ENCODE measurements at places on chromosomes 13 and 19.

DNA sequence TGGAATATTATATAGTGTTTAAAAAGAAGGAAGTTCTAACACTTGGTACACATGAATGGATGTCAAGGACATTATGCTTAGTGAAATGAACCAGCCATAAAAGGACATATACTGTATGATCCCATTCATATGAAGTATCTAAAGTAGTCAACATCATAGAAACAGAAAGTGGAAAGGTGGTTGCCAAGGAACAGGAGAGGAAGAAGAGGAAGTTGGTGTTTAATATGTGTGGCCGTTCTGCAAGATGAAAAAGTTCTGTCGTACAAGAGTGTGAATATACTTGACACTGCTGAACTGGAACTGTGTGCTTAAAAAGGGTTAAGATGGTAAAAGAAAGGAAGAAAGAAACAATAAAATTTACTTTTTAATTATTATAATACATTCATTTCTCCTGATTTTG is 33.1 kb upstream of the C1QTNF9 start:
- peak; percentile 52 for DNase-seq

DNA sequence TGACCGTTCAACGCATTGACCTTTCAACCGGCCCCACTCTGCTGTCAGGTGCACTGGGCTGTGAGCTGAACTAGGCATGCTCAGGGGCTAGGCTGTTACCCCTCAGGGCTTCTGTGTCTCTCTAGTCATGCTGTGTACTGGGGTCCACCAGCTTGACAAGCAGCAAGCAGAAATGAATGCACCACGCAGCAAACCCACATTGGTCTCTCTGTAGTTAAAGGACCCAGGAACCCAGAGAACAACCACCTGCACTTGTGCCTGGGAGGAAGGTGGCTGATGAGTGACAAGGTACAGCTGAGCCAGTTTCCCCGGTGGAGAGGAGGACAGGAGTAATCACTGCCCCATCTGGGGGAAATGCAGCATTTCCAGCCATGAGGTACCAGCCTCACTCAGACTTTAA is 159.9 kb downstream of the USP12 start:
- DNase-seq, result no peak

DNA sequence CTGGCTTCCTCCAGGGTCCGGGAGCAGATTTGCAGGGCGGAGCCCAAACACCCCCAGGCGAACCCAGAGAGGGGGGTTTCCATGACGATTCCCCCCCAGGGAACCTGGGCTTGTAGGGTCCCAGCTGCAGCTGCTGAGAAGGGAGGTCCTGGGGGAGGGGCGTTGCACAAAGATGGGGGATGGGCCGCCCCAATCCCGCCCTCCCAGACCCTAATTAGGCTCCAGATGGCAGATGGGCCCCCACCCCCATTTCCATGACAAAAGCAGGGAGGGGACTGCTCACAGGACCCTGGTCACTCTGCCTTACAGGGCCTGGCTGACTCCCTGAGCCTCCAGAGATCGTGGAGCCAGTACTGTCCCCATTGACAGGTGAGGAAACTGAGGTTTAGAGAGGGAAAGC is 15.2 kb downstream of the ELAVL3 start:
- DNase-seq, result no peak

DNA sequence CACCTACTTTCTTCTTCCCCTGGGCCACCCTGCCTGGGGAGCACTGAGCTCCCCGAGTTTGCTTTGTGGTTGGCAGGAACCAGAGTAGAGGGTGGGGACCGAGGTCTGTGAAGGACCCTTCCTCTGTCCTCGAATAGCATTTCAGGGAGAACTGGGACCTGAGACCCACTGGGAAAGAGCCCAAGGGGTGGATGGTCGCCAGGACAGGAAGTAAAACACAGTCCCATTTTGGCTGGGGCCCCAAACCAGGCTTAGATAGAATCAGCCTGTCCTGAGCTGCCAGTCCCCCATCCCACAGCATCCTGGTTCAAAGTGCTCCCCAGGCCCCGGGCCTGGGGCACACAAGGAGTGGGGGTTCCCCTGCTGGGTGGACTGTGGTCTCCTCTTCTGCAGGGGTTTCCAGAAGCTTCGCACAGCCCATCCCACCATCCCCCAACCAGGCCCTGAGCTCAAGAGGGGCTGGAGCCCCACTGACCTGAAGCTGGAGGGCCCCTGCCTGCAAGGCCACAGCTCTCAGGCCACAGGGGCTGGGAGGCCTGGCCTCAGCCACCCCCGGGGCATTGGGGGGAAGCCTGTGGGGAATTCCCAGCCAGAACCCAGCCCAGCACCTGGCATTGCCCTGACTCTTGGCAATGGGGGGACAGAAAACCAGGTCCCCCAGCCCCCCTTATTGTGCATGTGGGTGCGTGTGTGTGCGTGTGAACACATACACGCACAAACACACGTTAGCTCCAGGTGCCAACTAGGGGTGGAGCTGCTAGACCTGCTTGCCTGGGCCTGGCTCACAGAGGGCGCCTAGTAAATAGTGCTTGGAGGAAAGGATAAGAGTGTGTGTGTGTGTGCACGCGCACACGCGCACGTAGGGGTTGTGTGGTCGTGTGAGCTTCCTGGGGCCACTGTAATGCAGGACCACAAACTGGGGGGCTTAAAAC is 995 bp upstream of the MKNK2 start:
- DNase-seq, result peak; percentile 77

- peak; percentile 83 for DNase-seq
These were observed 22.5 kb downstream of the CAB39L start for GRCh38 chr13:49421391-49421790.

DNA sequence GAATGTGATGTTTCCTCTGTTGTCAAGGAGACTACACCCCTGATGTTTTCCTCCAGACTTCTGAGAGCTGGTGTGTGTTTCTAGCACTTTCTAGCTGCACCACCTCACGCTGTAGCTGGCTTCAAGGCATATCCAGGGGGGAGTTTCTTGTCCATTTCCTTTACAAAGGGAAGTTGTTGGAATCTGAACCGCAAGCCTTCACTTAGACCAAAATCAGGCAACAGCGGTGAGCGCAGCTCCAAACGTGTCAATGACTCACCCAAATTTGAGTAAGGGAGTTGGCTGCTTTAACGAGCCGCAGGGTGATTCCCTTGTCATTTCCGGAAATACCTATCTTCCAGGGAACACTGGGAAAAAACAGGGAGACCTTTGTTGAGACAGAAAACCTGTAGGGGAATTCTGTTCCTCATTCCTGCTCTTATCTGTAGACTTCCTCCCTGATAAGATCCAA is 2.5 kb downstream of the LDLR start:
- no peak for DNase-seq

- DNase-seq, result no peak
These were observed 704.7 kb downstream of the DIAPH3 start for GRCh38 chr13:59458908-59459579.

DNA sequence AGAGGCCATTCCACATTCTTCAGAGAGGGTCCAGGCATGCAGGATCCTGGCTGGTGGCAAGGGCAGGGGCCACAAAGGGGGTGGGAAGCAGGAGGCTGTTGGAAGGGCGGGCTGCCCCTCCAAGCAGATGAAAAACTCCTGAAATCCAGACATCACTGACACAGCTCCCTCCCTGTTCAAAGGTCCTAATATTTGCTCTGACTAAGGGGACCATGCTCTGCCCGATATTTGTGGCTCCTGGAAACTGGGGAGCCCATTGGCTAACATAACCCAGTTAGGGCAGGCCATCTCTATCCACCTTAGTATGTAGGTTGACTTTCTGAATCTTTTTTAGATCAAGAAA is 3.3 kb upstream of the CDX2 start:
- DNase-seq, result no peak

DNA sequence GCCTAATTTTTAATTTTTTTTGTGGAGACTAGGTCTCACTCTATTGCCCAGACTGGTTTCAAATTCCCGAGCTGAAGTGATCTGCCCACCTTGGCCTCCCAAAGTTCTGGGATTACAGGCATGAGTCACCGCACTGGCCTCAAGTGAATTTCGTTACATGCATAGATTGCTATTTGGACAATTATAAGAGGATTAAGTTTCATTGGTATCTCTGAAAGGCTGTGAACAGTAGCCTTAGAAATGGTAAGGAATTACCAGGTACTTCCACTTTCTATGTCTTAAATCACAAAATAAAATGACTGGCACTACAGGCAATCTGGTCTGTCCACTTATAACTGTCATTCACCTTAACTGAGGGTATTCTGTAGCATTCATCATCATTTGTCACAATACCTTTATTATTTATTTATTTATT is 2.9 kb upstream of the CCDC9 start:
- DNase-seq, result no peak

DNA sequence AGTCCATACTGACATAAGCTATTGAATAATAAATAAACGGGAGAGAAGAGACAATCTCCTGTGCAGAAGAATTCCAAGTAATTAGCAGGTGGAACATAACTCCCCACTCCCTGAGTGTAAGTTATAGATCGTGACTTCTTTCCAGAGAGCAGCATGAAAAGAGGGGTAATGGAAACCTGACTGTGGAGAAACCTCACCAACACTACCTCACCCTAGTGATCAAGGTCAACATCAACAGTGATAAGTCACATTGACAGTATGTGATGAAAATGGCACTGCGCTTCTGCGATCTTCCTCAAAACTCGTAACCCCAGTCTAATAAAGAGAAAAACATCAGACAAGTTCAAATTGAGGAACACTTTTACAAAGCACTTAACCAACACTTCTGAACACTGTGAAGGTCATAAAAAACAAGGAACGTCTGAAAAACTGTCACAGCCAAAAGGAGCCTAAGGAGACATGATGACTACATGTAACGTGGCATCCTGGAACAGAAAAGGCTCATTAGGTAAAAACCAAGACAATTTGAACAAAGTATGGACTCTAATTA is 19.8 kb downstream of the CAB39L start:
- no peak for DNase-seq

GRCh38 chr19:49249933-49250332 is 75.1 kb downstream of the SLC6A16 start:
- DNase-seq, result no peak

DNA sequence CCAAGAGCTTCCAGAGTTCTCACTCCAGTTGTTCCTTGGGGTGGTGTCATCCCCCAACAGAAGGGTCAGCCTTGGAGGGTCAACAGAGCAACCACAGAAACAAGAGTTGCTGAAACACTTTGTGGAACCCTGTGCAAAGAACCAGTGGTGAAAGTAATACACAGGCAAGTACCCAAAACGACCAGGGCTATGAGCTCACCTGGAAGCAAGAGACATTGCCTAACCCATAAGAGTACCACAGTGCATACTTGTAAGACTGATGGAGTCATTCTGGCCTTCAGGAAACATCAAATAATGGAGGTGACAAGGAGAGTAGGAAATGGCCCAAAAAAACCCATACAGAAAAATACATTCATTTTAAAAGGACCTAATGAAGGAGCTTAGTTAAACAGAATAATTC is 184.3 kb upstream of the TSC22D1 start:
- DNase-seq, result no peak

GRCh38 chr13:32426990-32427851 is 709 bp downstream of the N4BP2L1 start:
- peak; percentile 79 for DNase-seq

- DNase-seq, result peak; percentile 86
These were observed at the start of gene SIGLEC10 for GRCh38 chr19:51417107-51417809. TSS of gene SIGLEC10 (minus strand) at chr19:51417642. CDS start at chr19:51417581, 61 bp downstream.
